NCI-H748 treated with DMSO at 0.1 percent for 48 hours (cell line): ENCODE measurements at places on chromosomes 12 and 14.

GRCh38 chr14:84064316-84065125 lies 1465.4 kb upstream of the FLRT2 start:
- DNase-seq = no peak

DNA sequence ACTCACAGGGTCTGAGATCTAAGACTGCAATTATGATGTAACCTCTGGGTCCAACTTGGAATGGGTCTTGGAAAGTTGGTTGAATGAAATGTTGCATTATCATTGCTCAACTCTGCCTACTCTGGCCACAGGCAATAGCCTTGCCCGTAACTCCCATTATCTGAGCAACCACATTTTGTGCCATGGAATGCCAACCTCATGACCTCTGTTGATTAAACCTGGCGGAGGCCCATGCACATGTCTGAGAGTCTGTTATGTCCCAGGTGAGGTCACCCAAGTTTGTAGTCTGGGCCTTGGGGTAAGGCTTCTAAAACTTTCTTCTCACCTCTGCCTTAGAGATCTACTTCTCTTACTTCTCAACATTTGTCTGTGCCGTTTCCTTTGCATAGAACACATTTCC lies 140.9 kb downstream of the TBX5 start:
- no peak for DNase-seq

DNA sequence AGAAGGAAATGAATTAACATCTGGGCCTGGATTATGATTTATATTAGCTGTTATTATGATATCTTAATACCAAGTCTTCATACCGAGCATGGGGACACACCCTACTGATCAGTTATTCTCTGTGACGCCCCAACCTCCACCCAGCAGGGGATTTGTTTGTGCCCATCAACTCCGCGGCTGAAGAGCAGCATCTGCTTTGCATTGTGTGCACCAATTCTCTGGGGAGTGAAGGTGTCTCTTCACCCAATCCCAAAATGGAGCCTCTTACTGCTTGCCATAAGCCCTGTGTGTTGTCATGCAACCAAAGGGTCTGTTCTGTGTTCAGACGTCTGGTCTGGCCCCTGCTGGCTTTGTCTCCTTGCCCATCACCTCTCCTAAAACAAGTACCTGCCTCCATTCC lies 25.4 kb downstream of the DHRS2 start:
- DNase-seq = no peak

DNA sequence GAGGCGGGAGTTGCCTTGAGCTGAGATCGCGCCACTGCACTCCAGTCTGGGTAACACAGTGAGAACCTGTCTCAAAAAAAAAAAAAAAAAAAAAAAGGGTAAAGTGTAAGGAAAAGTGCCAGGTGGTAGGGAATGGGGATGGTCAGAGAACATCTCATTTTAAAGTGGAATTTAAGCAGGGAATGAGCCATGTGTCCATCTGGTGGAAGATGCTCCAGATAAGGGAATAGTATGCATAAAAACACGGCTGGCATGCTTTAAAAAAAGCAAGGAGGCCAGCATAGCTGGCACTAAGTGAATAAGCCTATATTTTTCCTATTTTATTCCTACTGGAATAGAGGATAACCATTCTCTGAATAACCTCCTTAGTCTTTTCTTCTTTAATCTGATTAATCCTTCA lies 33.7 kb downstream of the FAM186A start:
- no peak for DNase-seq

- no peak for DNase-seq
These were observed 3.5 kb downstream of the VWF start for GRCh38 chr12:6120796-6121473.
